ENCODE measurements at places on chromosomes 4 and X.

DNA sequence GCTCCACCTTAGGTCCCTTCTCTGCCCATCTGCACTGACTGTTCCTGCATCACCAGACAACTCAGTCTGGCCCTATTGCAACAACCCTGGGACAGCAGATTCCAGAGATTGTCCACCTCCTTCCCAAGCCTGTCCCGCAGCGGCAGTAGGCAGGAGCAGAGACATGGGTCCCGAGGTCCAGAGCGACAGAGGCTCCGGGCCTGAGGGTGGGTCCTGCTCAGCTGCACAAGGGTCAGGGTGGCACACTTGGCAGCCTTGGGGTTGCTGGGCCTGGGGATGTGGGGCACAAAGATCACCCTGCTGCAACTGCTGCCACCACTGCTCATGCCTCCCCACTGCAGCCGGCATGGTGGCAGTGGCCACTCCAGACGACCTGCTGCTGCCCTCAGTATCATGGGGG, 674.5 kb downstream of the SH3BGRL start:
- no peak for DNase-seq

- DNase-seq, result no peak
Measured at GRCh38 chr4:47624031-47624441, 139.0 kb downstream of the ATP10D start.

DNA sequence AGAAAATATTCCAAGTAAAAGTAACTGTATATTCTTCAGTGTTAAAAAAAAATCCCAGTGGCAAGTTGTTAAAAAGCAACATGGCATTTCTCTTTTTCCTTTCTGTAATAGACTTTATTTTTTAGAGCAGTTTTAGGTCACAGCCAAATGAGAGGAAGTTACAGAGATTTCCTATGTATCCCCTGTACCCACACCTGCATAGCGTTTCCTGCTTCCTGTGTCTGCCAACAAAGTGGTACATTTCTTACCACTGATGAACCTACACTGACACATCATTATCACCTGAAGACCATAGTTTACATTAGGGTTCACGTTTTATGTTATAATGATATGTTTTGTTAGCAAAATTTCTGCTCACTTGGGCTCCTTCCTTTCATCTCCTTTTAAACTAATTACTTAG, 124.7 kb downstream of the GPAT3 start:
- DNase-seq, result no peak

DNA sequence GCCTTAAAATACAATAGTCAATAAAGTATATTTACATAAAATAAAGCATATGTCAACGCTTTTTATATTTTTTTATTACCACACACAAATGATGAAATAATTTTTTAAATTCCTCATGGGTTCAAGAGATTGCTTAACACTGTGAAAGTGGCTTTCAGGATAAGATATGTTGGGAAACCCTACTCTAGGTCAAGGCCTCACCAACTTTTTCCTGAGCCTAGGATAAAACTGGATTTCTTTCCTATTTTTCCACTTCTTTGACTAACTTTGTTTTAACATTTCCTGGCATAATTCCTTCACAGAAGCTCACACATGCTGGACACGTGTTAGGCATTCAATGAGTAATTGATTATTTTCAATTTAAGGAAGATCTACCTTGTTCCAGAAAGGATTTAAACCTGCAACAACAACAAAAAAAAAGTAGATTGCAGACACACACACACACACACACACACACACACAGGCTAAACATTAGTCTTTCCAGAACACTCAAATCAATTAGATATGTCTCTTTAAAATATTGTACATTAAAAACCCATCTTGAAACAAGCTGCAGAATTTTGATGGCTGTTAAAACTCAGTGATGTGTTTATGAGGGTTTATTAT, 9.1 kb downstream of the KLB start:
- DNase-seq, result no peak

GRCh38 chrX:270848-271367, 10.3 kb upstream of the PLCXD1 start:
- DNase-seq, result no peak

- DNase-seq, result no peak
Measured at GRCh38 chrX:142831961-142832530, 193.7 kb upstream of the SPANXN4 start.

DNA sequence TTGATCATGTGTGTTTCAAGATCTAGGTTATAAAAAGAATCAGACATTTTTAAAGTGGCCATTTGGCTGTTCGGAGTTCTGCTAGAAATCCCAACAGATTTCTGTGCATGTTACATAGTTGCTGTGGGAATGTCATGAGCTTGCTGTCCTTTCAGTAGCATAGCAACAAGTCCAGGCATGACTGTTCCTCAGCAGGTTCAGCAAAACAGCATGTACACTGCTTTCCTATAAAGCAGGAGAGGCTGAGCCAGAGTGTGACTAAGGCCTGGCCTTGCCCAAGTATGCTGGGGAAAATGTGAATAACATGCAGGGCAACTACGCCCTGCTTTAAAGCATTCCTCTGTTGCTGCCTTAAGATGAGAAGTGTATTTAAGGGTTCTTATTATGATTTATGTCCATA, 217.1 kb upstream of the SMIM31 start:
- DNase-seq, result peak; percentile 54

DNA sequence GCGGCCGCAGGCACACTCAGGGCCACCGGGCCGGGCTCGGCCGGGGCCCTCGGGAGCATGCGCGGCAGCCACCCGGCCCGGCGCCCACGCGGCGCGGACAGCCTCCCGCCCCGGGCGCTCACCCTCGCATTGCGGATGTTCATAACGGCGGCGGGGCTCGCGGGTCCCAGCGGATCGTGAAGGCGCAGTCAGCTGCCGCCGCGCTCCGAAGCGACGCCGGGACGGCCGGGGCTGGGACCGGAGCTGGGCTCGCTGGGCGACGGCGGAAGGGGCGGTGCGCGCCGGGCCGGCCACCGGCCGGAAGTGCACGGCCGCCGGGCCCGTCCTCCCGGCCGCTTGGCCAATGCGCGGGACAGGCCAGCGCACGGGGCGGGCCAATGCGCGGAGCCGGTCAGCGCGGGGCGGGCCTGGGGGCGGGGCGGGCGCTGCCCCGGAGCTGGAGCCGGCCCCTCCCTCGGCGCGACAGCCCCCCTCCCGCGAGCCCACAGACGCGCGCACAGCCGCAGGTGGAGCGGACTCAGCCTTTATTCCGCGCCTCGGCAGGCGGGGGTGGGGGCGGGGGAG, at the start of gene NAA10:
Gene NAA10, minus strand, starts transcription at position 276 of the 564 bp plus-strand sequence. Its CDS starts 133 bp downstream, at position 143.
- peak; percentile 59 for DNase-seq

DNA sequence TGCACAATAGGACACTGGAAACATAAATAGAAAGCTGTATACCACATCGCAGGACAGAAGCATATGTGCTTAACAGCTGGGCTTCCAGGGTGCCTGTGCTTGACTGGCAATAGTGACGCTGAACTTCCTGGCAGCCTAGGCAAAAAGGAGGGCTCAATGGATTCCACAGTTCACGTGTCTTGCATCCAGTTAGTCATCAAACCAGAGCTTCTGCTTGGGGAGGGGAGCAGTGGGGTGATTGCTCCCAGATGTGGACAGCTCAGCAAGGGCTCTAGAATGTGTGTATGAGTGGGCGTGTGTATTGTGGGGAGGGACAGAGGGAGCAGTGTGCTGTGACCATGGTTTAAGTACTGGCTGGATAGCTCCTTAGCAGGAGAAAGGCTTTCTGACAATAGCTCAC, 2.3 kb downstream of the PRRG3 start:
- peak; percentile 34 for DNase-seq

DNA sequence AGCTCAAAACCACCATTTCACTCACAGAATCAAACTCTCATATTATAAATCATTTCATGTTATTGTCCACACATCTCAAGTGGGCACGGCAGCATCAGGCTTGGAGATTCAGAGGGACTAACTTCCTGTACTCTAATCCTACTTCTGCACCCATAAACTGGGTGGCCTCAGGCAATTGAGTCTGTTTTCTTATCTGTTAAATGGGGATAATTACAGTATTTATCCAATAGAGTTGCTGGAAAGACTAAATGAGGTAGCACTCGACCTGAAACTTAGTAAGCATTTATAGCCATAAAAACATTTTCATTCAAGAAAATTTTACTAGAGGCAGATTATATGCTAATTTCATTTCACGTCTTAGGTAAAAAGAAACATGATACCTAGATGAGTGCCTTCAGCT, 13.0 kb downstream of the TBC1D1 start:
- no peak for DNase-seq

GRCh38 chr4:110306303-110306702, 107.9 kb upstream of the ELOVL6 start:
- DNase-seq, result no peak

- DNase-seq, result no peak
Measured at GRCh38 chr4:142282870-142283431, 563.1 kb downstream of the INPP4B start.

- no peak for DNase-seq
Measured at GRCh38 chr4:37430718-37431416, 186.3 kb downstream of the NWD2 start.

- DNase-seq, result no peak
Measured at GRCh38 chrX:72057331-72057730, 74.4 kb downstream of the RTL5 start.

DNA sequence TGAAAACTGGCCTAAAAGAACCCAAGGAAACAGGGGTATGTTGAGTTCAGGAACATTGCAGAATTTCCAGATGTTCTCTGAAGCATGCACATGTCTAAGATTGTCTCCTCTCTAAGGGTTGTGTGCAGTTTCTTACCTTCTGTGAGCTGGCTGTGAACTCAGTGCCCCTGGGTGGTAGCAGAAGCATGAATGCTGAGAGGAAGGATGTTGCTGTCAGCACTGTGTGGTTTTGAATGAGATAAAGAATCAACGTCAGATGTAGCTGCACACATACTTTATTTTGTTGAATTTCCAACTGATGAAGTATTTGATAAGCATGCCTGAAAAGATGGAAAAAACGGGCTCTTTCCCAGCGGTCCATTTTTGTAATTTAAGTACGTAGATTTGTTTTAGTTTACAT, 23.8 kb upstream of the CD38 start:
- no peak for DNase-seq

DNA sequence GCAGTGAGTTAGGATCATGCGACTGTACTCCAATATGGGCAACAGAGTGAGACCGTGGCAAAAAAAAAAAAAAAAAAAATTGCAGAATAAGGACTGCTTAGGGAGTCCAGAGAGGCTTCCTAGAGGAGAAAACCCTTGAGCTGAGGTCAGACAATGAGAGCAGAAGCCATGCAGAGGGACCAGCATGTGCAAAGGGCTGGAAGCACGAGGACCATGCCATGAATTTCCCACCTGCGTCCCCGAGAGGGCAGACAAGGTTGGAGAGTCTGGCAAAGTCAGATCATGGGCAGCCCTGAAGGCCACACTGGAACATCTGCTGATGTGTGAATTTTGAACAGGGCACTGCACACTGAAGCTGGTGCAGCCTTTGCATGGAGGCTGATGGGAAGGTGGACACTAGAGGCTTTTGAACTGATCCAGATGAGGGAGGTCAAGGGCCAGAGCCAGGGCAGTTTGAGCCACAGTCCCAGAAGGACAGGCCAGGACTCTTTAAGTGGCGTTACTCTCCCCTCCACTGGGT, 6.5 kb upstream of the JAKMIP1 start:
- DNase-seq, result no peak

GRCh38 chrX:120426599-120426998, 42.5 kb downstream of the LAMP2 start:
- DNase-seq, result no peak

DNA sequence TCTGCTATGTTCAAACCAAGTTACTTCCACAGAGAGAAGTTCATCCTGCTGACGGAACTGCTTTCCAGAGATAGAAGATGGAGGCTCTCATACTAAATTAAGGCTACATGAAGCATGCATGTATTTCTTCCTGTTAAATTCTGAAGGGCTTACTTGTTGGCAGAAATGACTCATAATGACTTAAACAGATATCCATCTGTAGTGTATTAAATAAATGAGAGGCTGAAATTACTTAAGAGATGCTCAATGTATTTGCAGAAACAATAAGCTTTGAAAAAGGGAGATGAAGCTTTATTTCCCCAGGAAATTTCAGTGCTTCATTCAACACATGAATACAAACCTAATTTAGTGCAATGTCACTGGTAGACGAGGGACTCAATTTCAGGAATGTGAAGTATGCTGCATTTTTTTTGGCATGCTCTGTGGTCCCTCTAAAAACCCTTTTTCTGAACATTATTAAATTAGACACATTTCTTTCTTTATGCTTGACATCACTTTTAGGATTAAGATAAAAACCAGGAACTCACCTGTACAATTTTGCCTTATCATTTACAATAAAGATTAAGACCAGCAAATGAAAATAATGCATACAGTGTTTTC, 759.1 kb upstream of the POU3F4 start:
- peak; percentile 9 for DNase-seq

DNA sequence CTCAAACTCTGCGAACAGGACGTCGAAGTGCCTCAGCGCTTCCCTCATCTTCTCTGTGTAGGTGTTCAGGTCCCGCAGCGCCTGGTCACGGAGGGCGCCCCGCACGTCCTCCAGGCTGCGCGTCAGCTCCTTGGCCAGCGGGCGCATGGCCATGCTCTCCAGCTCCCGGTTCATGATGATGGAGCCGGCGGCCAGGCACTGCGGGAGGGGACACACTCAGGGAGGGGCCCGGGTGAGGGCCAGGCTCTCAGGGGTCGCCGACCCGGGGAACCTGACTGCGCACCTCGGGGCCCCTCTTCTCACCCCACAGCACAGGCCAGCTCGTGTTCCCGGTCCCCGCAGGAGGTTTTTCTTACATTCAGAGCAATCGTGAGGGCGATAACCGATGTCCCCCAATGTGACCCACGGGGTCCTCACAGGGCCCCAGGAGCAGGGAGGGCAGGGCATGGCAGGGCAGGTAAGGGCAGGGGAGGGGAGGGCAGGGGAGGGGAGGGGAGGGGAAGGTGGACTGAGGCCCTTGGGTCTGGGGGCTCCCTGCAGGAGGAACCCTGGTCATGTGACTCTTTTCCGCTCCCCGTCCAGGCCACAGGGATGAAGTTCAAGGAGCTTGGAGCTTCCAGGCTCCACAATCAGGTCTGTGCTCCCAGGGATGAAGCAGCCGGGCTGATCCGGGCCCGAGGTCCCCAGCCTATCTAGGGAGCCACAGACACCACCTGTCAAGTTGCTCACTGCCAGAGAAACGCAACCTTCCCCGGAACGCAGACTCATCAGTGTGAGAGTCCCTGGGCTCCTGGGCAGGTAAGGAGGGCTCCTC, 77.8 kb upstream of the MXD4 start:
- DNase-seq, result no peak

- DNase-seq, result no peak
Measured at GRCh38 chr4:47203593-47203992, 172.2 kb downstream of the GABRB1 start.

- DNase-seq, result no peak
Measured at GRCh38 chr4:175048906-175049305, 130.7 kb downstream of the ADAM29 start.

GRCh38 chrX:21843179-21843578, 3.8 kb downstream of the MBTPS2 start:
- DNase-seq, result peak; percentile 35

- DNase-seq, result no peak
Measured at GRCh38 chr4:185033950-185034349, 15.7 kb downstream of the HELT start.

Data from Caki2 (cell line).